ENCODE measurements at places on chromosomes 4 and X.

- DNase-seq = no peak
Measured at GRCh38 chrX:70922774-70923473, 8.0 kb downstream of the SLC7A3 start.

GRCh38 chrX:101462892-101463291 lies 22.4 kb upstream of the ARMCX4 start:
- DNase-seq = peak; percentile 43

DNA sequence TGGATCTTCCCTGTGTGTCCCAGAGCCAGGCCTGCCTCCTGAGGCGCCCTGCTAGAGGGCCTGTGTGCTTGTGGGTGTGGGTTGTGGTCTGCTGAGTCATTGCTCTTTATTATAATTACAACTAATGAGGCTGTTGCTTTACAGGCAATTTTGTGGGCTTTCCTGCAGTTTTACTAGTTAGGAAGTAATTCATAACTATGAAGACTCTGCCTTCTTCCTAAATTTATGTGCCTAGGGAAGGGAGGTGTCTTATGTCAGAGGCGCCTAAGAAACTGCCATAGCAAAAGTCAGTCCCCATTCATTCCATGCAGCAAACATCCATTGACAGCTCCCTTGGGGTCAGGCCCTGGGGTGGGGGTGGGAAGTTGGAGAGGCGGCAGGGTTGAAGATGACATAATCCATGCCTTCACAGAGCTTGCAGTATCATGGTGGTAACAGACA lies 359.2 kb downstream of the IDS start:
- DNase-seq = no peak

DNA sequence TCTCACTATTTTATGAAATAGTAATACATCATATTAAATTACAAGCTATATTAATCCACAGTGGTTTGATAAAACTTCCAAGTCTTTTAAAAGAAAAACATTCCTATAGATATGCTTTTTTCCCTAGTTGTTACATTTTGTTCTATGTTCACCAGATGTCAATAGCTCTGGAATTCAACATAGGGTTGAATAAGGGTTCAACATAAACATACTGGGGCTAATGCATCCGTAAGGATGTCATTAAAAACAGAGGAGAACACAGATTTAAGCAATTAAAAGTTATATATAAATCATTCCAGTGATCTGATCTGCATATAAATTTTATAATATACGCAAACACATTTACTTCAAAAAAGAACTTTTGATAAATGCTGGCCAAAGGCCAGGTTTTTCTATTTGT lies 32.5 kb downstream of the SULT1B1 start:
- DNase-seq = no peak

- no peak for DNase-seq
Measured at GRCh38 chr4:128600410-128600809, 209.1 kb upstream of the JADE1 start.

- no peak for DNase-seq
Measured at GRCh38 chr4:108072300-108072699, 82.6 kb downstream of the HADH start.

DNA sequence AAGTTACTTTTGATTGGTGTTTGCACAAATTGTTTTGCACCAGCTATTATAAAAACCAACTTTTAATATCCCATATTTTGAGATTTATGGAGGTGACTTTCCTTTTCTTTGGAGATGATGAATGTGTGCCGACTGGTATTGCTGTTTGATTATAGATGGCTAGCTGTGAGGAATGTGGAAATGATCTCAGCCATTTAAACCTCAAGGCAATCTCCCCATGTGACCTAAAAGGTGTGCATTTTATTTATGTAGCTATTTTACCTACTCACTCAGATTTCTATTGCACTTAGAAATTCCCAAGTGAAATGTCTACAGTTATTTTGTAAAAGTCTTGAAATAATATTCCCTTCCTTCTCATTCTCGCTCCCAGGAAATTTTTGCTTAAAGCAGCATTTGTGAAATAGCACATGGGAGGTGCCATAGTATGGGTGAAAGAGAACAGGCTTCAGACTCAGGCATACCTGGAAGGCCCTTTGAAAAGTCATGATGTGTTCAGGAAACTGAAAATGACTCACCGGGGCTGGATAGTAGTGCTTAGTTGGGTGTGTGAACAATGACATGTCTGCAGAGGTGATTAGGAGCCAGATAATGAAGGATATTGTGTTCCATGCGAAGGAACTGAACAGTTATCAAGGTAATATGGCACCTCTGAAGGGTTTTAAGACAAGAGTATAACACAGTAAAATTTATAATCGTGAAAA lies 247.6 kb downstream of the CBLL2 start:
- no peak for DNase-seq

- DNase-seq = no peak
Measured at GRCh38 chr4:93841803-93842345, 13.3 kb downstream of the ATOH1 start.

DNA sequence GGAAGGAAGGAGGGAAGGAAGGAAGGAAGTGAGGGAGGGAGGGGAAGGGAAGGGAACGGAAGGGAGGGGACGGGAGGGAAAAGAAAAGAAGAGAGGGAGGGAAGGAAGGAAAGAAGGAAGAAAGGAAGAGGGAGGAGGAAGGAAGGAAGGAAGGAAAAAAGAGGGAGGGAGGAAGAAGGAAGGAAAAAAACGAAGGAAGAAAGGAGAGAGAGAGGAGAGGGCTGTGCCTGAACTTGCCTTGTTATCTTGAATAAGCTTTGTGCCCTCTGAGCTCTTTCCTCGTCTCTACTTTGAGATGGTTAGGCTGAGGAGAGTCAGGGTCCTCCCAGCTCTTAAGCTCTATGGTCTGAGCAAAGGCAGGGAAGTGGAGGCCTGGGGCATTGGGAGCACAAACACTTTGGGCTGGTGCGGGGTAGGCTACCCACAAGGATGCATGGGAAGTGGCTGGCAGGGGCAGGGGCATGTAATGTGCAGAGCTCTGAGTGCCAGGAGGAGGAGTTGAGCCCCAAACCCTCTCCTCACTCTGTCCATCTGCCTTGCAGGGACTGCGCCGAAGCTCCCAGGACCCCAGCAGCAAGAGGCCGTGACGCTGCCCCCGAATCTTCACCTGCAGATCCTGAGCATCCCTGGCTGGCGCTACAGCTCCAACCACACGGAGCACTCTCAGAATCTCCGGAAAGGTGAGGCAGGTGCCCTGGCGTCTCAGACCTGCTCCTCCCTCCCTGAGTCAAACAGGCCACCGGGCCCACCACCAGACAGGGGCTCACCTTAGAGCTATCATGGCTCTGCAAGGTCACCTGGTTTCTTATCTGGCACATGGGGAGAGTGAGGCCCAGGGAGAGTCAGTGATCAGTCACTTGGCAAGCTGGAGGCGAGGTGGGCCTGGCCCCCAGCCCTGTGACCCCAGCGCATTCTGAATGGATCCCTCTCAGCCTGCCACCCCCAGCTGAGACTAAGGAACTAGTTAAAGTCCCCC lies 26.5 kb upstream of the MRFAP1 start:
- no peak for DNase-seq

- peak; percentile 24 for DNase-seq
Measured at GRCh38 chr4:40992472-40993295, 221.7 kb downstream of the APBB2 start.

GRCh38 chr4:9988363-9988749 lies 32.9 kb downstream of the SLC2A9 start:
- no peak for DNase-seq

DNA sequence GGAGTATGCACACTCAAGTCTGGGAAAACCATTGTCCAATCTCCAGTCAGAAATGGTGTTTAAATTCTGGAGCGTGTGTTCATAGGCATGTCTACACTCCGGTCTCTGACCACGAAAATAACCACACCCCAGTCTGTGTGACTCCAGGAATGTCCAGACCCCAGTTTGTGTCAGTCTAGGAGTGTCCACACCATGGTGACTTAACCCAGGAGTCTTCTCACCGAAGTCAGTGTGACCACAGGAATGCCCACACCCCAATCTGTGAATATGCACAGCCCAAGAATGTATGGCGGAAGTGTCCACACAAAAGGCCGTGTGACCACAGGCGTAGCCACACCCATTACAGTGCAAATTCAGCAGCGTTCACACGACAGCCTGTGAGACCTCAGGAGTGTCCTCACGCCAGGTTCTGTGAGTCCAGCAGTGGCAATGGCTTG lies 11.4 kb downstream of the FTSJ1 start:
- DNase-seq = peak; percentile 54

GRCh38 chr4:9904976-9905587 lies 116.2 kb downstream of the SLC2A9 start:
- no peak for DNase-seq

DNA sequence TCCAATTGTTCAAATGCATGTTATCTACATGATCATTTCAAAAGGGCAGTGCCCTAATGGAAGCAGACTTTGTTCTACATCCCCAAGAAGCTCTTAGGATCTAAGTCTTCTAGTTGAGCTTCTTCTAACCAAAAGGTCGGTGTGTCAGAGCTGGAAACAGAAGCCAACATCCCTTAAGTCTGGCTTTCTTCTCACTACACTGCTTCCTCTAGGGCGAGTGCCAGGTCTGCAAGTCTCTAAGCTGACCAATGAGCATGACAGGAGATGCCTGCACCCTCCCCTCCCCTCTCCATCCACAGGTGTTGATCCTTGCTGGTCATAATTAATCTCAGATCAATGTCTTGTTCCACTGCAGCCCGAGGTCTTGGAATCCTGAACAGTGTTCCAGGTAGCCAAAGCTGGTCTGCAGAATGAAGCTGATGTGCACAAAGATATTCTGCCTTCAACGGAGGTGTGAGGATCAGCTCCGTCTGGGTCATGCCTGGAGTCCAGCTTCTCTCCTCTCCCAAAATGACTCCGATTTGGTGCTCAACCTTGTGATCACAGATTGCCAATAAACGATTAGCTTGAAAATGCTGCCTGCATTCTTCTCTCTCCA lies 44.1 kb downstream of the WDR1 start:
- DNase-seq = no peak

DNA sequence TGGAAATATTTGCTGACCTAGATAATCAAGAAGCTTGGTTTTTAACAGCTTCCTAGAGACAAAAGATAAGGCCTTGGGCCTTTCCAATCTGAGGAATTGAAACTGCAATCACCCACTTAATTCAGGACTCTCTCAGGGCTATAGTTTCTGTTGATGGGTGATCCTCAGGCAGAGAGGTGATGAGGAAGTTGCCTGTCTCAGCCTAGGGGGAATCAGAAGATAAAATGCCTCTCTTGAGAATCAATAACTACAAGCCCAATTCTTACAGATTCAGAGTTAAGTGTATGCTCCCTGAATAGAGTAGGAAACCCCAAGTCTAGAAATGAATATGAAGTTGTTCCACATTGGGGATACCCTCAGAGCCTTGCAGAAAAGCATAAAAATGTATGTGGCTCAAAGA lies 45.5 kb downstream of the NFKB1 start:
- DNase-seq = no peak

GRCh38 chr4:15544248-15544729 lies 74.6 kb downstream of the CC2D2A start:
- DNase-seq = no peak

- DNase-seq = no peak
Measured at GRCh38 chr4:28822163-28822562, 1898.0 kb upstream of the PCDH7 start.

GRCh38 chrX:153909024-153909979 lies 4.8 kb downstream of the AVPR2 start:
- no peak for DNase-seq

- peak; percentile 63 for DNase-seq
Measured at GRCh38 chr4:7434766-7435150, at the start of gene PSAPL1. PSAPL1 (minus strand) TSS chr4:7434930; CDS start chr4:7434879, 51 bp downstream.

- no peak for DNase-seq
Measured at GRCh38 chr4:7771541-7772507, 167.8 kb downstream of the AFAP1 start.

DNA sequence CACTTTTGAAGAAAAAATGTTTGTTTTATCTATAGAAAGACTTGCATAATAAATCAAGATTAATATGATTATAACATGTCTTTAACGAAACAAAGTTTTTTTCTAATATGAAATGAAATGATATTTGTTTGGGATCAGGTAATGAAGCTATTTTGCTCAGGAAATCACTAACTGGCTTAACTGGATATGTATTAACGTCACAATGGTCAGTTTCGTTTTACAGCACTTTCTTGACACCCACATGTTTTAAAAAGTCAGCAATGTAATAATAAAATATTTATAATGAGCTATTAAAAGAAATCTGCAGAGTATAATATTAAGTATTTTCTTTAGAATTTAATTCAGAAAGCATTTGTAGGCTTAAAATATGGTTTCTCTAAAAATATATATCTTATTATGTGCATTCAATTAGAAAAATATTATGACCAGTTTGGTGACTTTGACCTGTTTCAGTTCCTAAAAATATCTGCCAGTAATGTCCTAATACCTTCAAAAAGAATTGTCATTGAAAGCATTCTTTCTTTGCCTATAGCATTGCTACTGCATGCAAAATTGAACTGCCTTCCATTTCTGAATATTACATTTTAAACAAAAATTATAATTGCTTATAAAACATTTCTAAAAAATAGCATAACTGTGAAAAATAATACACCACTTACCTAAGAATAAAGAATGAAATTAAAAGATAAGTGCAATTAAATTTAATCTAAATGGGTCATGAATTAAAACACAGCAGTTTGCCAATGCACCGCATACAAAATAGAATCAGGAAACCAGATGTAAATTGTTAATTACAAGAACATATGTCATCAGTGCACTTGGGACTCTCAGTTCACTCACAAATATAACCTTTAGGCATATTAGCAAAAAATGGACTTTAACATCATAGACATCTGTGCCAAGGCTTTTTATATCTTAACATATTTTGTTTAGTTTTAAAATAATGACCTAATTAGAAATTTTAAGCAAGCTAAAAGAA lies 31.6 kb downstream of the TIGD2 start:
- DNase-seq = no peak

- no peak for DNase-seq
Measured at GRCh38 chr4:54695788-54696187, 38.0 kb downstream of the KIT start.

GRCh38 chr4:74308215-74308614 lies at the start of gene EPGN:
EPGN (plus strand) TSS chr4:74308470; CDS start chr4:74308534, 64 bp downstream.
- no peak for DNase-seq

- no peak for DNase-seq
Measured at GRCh38 chr4:107619731-107620130, 100.3 kb downstream of the PAPSS1 start.

- DNase-seq = no peak
Measured at GRCh38 chrX:905848-906566, 275.4 kb downstream of the SHOX start.

DNA sequence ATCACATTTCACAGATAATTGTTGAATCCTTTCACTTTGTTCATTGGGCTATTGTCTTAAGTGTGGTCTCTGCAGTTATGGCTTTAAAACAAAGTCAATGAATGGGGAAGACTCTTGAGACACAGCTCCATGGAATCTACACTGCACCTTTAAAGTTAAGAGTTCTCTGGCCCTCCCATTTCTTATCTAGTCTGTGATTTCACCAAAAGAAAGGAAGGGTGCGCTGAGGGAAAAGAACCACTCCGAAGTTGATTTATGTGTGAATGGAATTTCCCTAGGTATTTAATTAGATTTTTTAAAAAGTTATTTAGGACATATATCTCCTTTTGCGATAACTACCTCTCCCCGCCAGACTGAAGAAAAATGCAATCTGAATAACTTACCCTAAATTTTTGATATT lies 2.5 kb downstream of the SEPTIN11 start:
- DNase-seq = no peak

Measured in AG08396 (cell line).